ENCODE measurements at places on chromosomes 12 and 14. TPM values are rescaled to one million over a fixed set of nuclear protein-coding genes. Genes with fewer than 3 reads are reported as not detected.

Gene EXOC3L4
- 1.6 TPM for total RNA-seq

Gene DNAH10
- total RNA-seq, result 4.2 TPM

Gene NPFF
- total RNA-seq, result not detected

Gene CYP46A1
- 0.86 TPM for total RNA-seq

Gene RPL10L
- not detected for total RNA-seq

GRCh38 chr14:56115976-56116893 is 2.0 kb upstream of the PELI2 start:
- peak; percentile 65 for DNase-seq

DNA sequence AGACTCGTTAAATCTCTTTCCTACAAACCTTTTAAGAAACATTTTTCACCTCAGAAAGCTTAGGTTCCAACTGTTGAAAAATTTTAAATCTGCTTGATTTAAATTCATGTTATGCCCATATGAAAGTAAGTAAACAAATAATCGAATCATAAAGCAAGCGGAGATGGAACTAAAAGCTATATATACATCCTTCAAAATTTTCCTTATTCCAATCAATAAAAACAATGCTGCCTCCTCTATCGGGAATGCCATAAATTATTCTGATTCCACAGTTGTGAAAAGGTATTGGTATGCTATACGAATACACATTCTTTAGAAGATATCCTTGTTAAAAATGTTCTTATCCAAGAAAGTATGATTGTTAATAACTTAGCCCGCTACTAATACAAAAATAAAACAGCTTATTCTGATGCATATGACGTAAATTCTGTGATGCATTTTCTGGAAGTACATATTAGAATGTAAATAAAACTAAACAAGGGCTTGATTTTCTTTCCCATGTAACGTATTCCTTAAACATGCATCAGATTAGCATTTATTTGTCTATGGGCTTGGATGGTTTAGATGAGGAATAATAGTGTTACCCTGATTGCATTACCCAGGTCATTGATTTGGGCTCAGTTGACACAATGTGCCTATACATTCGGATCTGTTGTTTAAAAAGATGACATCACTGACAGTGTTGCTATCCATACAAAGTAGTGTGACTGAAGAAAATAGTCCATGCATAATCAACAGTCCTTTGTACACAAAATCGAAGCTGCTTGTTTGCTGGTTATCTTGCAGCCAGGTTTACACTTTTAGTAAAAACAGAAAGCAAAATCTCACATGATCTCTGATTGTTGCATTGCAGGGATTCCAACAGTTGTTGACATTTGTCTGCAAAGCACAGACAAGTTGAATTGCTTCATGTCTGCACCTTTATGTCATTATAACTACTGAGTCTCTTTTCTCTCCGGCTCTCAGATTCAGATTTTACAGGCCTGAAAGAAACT is 656 bp upstream of the DTD2 start:
- peak; percentile 12 for DNase-seq

DNA sequence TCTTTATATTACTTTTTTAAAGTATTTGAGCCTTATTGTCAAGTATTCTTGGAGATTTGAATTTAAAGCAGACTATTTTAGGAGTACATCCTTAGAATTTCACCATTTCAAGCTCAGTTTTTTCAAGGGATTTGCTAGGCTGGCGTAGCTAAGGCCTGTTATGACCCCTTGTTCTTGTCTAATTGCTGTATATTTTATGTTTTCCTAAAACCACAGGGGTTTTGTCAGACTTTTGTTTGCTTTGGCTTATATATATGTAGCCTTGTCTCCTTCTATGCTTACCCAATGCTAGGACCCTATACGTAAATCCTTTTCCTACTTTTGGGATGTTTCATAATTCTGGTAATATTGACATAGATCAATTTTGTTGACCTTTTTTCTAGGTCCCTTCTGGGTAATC is 147.0 kb upstream of the SYT10 start:
- no peak for DNase-seq

DNA sequence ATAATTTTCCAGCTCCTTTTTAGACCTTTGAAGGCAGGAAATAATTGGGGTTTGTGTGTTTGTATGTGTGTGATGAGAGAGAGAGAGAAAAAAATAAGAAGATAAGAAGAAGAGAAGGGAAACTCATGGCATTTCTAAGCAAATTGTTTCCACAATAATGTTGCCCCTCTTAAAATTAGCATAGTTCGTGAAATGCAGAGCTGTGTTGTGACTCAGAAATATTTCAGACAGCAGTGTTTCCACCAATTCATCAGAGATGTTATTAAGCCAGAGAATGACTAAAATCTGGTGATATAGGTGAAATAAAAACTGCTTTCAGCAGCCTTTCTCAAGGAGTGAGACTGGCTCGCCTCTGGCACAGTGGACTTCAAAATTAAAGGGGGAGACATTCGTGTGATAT is 65.9 kb upstream of the ARHGAP5 start:
- no peak for DNase-seq

DNA sequence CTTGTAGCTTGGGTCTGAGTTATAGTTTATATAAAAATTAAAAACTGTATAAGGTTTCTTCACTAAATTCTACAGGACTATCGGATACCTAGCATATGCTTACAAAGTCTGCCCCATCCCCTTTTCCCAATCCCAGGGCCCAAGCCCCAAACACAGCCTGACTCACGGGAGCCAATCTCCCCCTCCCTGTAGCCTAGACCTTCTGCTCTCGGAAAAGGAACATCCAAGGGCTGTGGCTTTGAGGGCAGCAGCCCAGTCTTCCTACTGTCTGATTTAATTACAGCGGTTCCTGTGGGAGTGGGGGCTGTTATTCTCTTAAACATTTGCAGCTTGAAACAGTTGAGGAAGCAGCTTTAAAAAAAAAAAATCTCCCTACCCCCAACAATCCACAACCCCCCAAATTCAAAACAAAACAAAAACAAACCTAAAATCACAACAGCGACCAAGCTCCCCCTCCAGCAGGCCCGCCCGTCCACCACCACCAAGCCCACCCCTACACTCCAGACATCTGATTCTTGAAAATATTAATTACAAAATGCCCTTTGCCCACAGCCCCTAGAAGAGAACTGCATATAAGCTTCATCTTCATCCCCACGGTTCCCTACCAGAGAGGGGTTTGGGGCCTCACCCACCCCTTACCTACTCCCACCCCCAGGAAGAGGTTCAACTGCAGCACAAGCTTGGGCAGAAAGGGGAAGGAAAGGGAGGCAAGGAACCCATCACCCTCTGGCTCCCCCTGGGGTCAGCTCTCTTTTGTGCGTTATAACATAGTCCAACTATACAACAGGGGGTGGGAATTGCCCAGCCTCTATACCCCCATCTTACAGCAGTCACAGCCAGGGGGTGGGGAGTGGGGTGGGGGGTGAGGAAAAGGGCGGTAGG is 1.1 kb upstream of the PRKAG1 start:
- peak; percentile 19 for DNase-seq

- no peak for DNase-seq
Observed at GRCh38 chr14:70078329-70078728, 110.4 kb downstream of the SLC8A3 start.

DNA sequence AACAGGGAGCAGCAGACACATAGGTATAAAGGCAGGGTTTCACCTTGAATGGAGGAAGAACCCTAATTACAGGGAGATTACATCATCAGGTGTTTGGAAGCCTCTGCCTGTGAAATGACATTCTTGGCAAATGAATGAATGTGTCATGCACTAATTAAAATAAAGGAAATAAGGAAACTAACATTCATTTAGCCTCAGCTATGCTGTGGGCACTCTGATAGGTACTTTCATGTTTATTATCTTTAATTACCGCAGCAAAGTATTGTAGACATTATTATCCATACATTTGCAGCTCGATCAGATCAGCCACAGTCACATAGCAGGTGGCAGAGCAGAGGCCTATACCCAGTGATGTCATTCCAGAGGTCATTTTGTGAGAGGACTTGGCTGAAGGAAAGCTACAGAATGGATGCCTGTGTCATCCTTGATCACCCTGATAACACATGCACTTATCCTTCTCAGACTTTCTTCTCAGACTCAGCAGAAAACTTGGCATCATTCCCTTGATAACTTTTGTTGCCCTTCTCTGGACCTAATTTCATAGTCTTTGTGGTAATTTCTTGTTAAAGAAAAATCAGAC is 18.4 kb downstream of the ZNF664 start:
- DNase-seq, result no peak
